ENCODE measurements at places on chromosomes 3 and 15. TPM values are rescaled to one million over a fixed set of nuclear protein-coding genes. Genes with fewer than 3 reads are reported as not detected.

DNA sequence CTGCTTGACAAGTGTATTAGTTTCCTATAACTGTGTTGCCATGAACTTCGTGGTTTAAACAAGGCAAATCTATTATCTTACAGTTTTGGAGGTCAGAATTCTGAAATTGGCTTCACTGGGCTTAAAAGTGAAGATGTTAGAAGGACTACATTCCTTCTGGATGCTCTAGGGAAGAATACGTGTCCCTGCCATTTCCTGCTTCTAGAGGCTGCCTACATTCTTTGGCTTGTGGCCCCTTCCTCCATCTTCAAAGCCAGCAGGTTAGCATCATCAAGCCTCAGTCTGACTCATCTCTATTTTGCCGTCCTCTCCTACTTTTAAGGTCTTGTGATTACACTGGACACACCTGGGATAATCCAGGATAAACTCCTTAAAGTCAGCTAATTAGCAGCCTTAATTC lies 327.7 kb downstream of the SATB1 start:
- H3K27me3 ChIP-seq: no peaks in the 10 kb centered on the region
- no peak for DNase-seq
- H3K4me3 ChIP-seq: no peak overlapping the region
- no peaks in the 10 kb centered on the region for H3K36me3 ChIP-seq
- no peaks in the 10 kb centered on the region for H3K4me1 ChIP-seq

DNA sequence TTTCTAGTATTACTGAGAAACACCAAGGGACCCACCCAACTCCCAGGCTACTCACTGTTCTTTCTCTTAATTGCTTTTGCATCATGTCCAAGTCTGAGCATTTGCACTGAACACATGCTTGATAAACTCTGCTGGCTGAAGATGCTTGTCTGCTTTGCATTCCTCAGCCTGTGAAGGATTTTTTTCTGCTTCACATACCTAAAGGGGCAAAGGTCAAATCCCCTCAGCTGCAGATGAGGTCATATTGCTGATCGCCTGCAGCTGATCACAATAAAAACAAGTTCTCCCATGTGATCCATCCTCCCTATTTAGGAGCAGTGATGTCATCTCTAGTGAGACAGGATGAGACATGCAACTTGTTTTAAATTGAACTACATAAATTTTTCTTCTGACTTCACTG lies 84.6 kb upstream of the DCBLD2 start:
- no peak overlapping the region for H3K27ac ChIP-seq
- no peak for DNase-seq
- H3K4me3 ChIP-seq: no peak overlapping the region
- H3K36me3 ChIP-seq: no peaks in the 10 kb centered on the region

ANO10 gene
- total RNA-seq: 13.1 TPM

DNA sequence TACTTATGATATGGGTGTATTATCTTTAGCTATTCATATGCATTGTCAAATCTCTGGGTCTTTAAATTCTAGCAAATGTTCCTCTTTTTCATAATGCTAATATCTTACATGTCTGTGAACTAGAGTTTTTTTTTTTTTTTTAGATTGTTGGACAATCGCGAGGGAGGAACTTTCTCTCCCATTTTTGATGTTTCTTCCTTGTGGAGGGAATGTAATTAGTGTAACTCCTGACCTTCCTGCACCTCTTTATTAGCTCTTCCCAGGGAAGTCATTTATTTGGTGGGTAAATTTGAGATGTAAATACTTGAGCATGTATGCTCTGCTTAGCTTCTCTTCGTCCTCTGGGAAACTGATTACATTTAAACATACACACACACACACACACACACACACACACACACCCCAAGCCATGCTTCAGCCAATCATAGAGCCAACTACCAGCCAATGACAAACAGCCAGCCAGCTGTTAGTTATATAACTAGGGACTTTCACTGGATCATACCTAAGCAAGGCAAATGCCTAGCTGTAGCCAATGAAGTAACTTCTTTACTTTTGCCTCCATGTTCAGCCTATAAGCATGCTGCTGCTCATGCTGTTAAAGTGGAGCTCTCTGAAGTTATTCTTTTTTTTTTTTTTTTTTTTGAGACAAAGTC lies 8.3 kb upstream of the USP8 start:
- no peak overlapping the region for H3K4me3 ChIP-seq
- DNase-seq: no peak
- no peaks in the 10 kb centered on the region for H3K36me3 ChIP-seq
- H3K4me1 ChIP-seq: no peaks in the 10 kb centered on the region

GRCh38 chr3:65350801-65351476 lies 663.1 kb upstream of the ADAMTS9 start:
- peaks cover under 1% of the 10 kb centered on the region for H3K36me3 ChIP-seq
- H3K4me3 ChIP-seq: no peak overlapping the region
- no peak overlapping the region for H3K27ac ChIP-seq
- no peaks in the 10 kb centered on the region for H3K27me3 ChIP-seq
- H3K4me1 ChIP-seq: no peaks in the 10 kb centered on the region
